ENCODE measurements at places on chromosomes 7 and 10. TPM values are rescaled to one million over a fixed set of nuclear protein-coding genes. Genes with fewer than 3 reads are reported as not detected.

- no peak for DNase-seq
Measured at GRCh38 chr7:128738570-128739047, 550 bp upstream of the CALU start.

- no peak for DNase-seq
Measured at GRCh38 chr10:62045765-62046521, 144.4 kb downstream of the ARID5B start.

DNA sequence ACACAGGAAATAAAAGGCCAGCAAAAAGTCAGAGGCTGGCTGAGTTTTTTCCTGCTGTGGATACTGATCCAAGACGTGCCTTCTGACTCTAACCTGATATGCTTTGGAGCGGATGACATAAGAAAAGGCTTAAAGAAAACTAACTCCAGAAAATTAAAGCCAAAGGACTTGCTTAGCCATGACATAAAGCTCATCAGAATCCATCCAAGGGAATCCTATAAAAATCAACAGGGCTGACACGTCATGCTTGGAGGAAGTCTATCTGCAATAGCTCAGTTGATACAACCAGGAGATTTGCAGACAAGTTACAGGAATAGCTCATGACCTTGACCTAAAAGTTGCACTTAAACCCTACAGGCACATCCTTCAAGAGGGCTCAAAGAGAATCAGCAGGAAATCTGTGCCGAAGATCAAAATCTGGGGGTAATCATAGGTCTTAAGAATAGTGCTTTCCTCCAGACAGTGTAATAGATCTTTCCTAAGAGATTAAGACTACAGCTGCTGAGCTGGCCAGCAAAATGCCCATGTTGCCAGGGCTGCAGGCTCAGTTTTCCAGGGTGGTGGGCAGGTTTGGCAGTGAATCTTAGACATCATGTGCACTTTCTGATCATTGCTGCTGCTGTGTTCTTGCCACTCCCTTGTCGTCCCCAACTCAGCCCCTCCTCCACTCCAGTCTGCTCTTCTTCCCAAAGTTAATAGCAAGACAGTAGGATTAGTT, 111.5 kb upstream of the SVIL start:
- DNase-seq: no peak

NYAP1 gene
- 0.54 TPM for total RNA-seq

SLC16A12 gene
- not detected for total RNA-seq

- DNase-seq: no peak
Measured at GRCh38 chr10:76428551-76429367, 997.3 kb downstream of the LRMDA start.

PLPP4 gene
- total RNA-seq: not detected

DNA sequence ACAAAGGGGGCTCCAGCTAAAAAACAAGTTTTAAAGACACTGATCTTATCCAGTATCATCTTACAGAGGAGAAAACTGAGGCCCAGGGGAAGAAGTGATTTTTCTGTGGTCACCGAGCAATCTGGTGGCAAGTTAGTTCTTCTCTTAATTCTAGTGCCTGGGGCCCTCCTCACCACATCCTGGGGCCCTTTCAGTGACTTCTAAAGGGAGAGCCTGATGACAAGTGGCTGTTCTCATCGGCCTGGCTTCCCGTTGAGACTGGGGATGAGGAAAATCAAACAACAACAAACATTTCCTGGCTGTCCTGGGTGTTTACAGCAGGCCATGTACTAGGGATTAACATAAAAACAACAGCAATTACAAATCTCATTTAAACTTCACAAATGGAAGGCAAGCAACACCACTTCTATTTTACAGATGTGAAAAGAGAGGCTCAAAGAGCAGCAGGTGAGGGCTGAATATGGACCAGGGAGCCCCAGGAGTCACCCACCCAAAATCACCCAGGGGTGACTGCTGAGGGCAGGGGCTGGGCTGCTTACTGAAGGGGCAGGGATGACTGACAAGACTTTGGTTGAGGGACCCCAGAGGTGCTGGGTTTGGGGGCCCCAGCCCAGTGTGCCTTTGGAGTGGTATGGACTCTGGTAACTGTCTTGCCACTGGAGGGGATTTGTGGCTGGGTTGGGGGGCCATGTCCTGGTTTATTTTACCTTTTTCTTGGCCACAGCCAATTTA, 24.7 kb upstream of the MTPAP start:
- DNase-seq: peak; percentile 52

CYP17A1 gene
- total RNA-seq: not detected

DNA sequence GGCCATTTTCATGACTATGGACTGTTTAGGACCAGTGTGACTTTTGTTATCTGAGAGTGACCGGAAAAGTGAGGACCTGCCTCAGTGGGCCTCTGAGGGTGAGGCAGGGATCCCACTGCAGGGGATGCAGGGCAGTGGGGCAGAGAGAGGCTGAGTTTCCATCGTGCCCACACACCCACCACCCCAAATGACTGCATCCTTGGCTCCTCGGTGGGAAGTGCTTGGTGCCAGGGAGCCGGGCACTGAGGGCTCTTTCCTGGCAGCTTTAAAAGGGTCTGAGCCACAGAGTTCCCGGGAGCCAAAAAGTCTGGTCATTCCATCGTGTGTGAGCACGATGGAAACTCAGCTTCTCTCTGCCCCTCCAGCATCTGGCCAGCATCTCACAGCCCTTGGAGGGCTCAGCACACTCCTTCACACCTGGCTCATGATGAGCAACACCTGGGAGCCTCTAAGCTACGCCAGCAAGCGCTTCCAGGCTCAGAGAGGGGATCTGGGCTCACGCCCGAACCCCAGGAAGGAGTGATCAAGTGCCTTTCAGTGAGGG, 59.1 kb downstream of the RAMP3 start:
- no peak for DNase-seq

- DNase-seq: no peak
Measured at GRCh38 chr10:110971638-110972037, 52.2 kb downstream of the SHOC2 start.

DNA sequence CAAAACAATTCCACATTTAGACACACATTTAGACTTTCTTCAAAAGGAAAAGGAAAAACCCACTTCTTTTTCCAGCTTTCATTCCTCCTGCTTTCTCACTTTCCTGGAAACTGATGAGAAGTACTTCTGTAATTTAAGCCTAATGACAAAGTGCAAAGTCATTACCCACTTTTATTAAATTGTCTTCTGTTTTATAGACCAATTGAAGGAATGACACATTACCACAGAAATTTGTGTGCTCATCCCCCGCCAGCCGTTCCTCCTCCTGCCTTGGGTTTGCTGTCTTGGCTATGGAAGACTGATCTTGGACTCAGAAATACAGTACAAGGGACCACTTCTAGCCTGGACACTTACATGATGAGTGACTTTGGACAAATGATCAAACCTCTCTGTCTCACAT, 717.8 kb downstream of the SORCS3 start:
- no peak for DNase-seq

GRCh38 chr10:49286686-49287085, 12.3 kb upstream of the C10orf71 start:
- no peak for DNase-seq

GRCh38 chr10:84356928-84357327, 28.5 kb downstream of the CCSER2 start:
- no peak for DNase-seq

GRCh38 chr10:72511459-72511858, 114.4 kb downstream of the MICU1 start:
- no peak for DNase-seq

- no peak for DNase-seq
Measured at GRCh38 chr10:113382691-113383090, 170.2 kb upstream of the HABP2 start.

DGKI gene
- total RNA-seq: not detected
